ENCODE measurements at places on chromosomes 3 and 15.

- DNase-seq, result no peak
Measured at GRCh38 chr15:74605795-74606150, 9.9 kb upstream of the CLK3 start.

GRCh38 chr3:15861163-15861562 lies 63.4 kb upstream of the ANKRD28 start:
- no peak for DNase-seq

- DNase-seq, result no peak
Measured at GRCh38 chr15:48569591-48570302, 75.8 kb downstream of the FBN1 start.

- DNase-seq, result no peak
Measured at GRCh38 chr3:182981038-182981380, 671 bp upstream of the DCUN1D1 start.

GRCh38 chr15:89502867-89503595 lies 6.6 kb upstream of the RHCG start:
- no peak for DNase-seq

GRCh38 chr3:133928903-133929607 lies 33.4 kb upstream of the RAB6B start:
- no peak for DNase-seq

GRCh38 chr3:107977221-107978130 lies 113.4 kb downstream of the CD47 start:
- no peak for DNase-seq

DNA sequence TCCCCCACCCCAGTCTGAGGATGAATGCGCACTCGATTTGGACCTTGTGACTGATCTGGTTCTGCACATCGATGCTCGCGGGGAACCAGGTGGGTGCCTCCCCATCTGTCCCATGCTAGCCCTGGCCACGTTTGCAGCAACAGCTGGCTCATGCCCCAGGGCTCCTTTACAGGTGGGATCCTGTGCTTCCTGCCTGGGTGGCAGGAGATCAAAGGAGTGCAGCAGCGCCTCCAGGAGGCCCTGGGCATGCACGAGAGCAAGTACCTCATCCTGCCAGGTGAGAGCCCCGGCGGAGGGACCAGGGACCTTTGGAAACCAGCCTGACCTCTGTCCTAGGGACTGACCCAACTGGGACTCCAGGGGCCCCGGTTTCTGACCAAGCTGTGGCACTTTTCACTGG lies 44.3 kb downstream of the DHX30 start:
- DNase-seq, result no peak

GRCh38 chr3:132228923-132229322 lies 88.3 kb upstream of the ACP3 start:
- no peak for DNase-seq

DNA sequence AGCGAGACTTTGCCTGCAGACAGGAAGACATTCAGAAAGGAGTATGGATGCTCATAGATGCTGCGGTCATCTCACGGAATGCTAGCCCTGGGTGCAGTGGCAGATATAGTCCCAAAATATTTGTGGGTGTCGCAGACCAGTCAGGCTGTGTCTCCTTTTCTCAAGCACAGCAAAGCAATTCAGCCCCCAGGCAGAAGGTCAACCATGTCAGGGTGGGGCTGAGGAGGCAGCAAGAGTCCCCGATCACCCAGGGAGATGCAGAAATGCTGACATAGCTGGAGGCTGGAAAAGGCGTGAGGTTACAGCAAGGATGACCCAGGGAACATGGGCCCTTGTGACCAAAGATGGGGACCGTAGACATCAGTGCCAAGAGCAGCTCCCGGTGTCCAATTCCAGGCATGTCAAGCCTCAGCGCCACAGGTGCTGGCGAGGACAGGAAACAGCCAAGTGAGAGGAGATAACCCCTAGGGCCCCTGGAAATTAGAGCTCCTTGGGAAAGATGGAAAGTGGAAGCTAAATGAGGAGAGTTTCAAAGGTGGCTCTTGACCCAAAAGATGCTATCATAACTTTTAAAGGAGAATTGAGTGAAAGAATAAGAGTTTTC lies 81.2 kb upstream of the ABHD17C start:
- DNase-seq, result no peak

- no peak for DNase-seq
Measured at GRCh38 chr3:169432708-169433432, 230.6 kb downstream of the MECOM start.

DNA sequence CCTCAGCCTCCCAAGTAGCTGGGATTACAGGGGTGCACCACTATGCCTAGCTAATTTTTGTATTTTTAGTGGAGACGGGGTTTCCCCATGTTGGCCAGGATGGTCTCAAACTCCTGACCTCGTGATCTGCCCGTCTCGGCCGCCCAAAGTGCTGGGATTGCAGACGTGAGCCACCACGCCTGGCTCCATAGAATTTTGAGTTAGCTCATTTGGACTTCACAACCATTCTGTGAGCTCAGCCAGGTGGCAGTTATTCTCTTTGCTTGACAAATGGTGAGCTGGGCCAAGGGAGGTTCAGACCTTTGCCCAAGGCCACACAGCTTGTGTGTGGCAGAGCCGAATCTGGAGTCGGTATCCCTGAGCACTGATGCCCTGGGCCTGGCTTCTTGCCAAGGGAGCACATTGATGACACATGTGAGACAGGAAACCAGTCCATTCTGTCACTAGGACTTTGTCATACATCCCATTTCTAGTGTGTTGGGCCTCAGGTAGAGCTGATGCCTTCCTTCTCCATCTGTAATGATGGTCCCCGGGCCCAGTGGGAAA lies 17.6 kb downstream of the PODXL2 start:
- DNase-seq, result no peak

GRCh38 chr3:188567478-188568195 lies 413.7 kb downstream of the LPP start:
- no peak for DNase-seq

DNA sequence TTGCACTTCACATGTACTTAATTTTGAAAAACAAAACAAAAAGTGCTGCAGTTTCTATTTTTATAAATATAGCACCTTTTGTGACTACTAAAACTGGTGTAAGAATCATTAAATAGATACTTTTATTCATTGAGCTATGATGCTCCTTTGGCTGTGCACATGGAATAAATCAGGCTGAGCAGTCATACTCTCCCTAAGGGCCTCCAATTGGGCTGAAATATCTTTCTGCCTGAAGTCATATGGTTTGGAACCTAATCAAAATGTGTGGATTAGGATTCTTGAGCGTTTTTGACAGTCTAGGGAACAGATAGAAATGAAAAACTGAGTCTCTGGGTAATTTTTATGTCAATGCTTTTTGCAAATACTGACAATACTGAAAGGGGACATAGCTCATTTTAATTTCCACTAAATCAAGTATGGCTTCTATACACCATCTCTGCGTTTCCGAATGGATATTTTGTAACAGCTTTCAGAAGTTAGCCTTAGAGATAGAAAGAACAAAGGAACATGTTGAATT lies 392.2 kb upstream of the ROBO1 start:
- no peak for DNase-seq

GRCh38 chr3:190646996-190647395 lies 133.1 kb downstream of the IL1RAP start:
- no peak for DNase-seq

DNA sequence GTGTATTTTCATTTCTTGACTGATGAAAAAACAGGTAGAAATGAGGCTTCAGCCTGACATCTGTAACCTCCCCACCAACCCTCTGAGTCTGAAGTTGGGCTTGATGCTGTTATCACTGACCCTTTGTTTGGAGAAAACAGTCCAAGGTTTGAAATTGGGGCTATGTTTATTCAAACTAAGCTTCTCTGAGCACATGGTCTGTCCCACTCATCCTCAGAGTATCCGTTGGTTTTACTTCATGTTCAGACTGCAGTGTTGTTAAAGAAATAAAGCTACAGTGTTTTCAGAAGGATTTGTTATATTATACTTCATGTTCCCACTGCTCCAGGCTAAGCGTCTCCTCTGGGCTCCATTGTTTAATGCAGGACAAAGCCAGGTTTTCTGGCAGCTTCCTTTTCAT lies 6.0 kb downstream of the MAPKBP1 start:
- DNase-seq, result no peak

- no peak for DNase-seq
Measured at GRCh38 chr3:172354931-172355499, 93.2 kb downstream of the GHSR start.

DNA sequence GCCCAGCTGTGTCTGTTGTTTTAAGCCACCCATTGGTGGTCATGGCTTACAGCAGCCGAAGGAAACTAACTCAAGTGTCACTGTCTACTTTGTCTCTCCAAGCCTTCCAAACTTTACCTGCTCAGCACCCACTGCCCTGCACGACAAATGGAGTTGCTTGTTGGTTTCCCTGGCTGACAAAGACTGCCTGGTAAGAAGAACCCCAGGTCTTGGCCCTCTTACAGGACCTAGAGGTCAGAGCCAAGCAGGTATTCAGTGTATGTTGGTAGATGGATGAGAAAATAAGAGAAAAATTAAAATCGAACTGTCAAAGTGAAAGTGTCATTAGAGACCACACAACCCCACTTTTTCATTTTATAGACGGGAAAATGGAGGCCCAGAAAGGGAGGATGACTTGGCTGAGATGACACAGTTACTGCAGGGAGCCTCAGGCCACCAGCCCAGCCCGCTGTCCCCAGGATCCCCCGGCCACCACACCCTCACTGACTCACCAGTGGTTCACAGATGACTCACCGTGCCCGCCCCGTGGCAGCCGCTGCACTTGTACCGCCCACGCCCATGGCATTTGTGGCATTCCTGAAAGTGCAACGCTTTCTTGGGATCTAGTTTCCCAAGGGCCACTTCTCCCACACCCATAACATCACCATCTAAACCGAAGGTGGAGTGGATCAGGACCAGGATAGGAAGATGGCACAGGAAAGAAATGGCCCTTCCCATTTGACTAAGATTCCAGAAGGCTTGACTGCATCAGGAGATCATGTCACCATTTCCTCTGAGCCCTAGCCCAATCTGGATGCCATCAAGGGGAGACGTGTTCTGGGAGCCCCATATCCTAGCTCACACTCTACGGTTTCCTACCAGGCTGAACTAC lies 15.2 kb downstream of the SSUH2 start:
- no peak for DNase-seq

DNA sequence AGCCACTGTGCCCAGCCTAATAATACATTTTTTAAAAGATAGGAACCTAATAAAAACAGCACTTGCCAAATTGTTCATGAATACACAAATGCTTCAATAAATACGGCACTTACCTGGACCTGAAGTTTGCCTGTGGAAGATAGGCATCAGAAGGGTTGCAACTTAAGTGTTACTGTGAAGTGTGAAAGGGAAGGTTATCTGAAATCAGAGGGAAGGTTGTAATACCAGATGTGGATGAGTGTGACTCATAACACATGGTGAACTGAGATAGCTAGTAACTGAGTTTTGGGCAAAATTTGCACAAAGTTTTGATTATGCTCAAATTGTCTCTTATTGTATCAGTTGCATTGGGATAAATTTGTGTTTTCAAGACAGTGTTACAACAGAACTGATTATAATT lies 68.0 kb downstream of the ATP11B start:
- no peak for DNase-seq

- DNase-seq, result no peak
Measured at GRCh38 chr3:179045719-179046402, 25.7 kb downstream of the ZMAT3 start.

- DNase-seq, result no peak
Measured at GRCh38 chr15:81023483-81024264, 23.0 kb downstream of the TLNRD1 start.

- DNase-seq, result no peak
Measured at GRCh38 chr3:144770281-144770680, 798.7 kb downstream of the DIPK2A start.

DNA sequence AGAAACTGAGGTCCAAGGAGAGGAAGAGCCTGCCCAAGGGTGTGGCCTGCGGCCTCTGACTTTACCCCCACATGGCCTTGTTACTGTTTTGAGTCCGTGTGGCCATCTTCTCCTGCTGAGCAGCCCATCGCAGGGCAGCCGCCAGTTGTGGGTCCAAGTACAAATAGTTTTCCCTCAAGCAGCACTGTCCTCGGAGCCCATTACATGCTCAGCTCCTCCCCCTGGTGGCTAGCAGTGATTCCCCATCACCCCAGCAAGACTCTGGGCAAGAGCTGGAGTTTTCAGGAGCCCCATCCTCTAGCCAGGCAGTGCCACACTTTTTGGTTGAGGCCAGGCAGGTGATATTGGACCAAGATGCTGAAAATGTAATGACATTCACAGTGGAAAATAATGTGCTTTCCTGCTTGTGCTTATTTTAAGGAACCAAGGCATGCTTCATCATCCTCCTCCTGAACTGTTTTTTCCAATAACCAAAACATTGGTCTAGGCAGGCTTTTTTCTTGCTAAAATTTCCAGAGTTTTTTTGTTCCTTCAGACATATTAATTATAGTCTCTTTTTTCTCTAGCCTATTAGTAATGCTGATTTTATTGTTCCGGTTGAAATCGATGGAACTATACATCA lies 23.2 kb upstream of the VILL start:
- DNase-seq, result peak; percentile 68

Measured in dorsolateral prefrontal cortex (tissue), 122 donors.